Astrocyte of the hippocampus (primary cell): ENCODE measurements at places on chromosomes 7 and 10.

- DNase-seq, result no peak
Observed at GRCh38 chr7:54111814-54112511, 430.2 kb upstream of the VSTM2A start.

GRCh38 chr10:32163762-32164148 is 107.5 kb upstream of the KIF5B start:
- no peak for DNase-seq

DNA sequence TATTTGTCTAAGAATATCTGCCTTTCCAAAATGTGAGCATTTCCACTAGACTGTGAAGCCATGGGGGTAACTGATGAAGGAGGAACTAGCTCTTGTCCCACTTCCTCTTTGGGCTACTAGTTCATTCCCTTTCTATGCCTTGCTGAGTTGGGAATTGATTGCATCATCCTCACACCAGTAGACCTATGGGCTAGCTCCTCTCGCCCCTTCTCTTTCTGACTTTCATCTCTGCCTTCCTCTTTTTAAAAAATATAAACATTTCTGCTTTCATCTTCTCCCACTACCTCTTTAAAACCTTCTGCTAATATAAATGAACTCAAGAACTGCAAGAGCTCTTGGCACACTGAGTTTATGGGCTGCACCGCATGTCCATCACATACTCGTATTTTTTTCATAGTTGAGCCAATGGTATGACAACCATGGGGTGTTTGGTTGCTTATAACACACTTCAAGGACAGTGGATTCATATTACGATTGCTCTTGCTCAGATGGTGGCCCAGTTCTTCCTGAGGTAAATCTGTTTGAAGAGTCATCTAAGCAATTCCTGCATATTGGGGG is 182.0 kb downstream of the REEP3 start:
- DNase-seq, result no peak

- peak; percentile 58 for DNase-seq
Observed at GRCh38 chr10:119701861-119702260, 24.0 kb upstream of the INPP5F start.

DNA sequence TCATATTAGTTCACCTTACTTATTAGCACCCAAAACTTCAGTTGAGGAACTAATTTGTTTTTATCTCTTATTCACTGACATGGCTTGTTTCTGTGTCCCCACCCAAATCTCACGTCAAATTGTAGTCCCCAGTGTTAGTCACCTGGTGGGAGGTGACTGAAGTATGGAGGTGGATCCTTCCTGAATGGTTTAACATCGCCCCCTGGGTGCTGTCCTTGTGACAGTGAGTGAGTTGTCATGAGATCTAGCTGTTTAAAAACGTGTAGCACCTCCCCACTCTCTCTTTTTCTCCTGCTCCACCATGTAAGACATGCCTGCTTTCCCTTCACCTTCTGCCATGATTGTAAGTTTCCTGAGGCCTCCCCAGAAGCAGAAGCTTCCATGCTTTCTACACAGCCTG is 75.0 kb upstream of the HECTD2 start:
- DNase-seq, result no peak

- DNase-seq, result no peak
Observed at GRCh38 chr7:159109653-159110035, 35.0 kb downstream of the VIPR2 start.

GRCh38 chr10:132546567-132547420 is 9.2 kb downstream of the INPP5A start:
- no peak for DNase-seq

DNA sequence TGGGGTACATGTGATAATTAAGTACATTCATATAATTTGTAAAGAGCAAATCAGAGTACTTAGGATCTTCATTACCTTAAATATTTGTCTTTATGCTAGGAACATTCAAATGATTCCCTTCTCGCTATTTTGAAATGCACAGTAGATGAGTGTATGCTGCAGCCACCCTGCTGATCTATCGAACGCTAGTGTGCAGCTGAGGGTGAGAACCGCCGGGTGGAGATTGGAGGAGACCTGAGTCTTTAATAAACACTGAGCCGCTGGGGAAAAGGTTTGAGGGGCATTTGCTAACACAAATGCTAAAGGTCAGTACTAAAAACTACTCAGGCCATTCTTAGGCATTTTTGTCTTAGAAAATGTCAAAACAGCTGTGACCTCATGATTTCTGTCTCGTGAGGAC is 148.0 kb downstream of the DPP6 start:
- DNase-seq, result no peak

DNA sequence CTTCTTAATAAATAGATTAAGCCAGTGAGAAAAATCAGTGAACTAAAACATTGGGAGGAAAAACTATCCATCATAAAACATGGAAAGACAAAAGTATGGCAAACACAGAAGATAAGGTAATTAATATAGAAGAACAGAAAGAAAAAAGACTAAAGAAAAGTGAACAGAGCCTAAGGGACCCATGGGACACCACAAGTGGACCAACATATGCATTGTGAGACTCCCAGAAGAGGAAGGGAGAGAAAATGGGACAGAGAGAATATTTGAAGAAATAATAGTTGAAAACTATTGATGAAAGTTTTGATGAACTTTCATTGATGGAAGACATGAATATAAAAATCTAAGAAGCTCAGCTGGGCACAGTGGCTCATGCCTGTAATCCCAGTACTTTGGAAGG is 71.3 kb downstream of the ZNF783 start:
- DNase-seq, result no peak

DNA sequence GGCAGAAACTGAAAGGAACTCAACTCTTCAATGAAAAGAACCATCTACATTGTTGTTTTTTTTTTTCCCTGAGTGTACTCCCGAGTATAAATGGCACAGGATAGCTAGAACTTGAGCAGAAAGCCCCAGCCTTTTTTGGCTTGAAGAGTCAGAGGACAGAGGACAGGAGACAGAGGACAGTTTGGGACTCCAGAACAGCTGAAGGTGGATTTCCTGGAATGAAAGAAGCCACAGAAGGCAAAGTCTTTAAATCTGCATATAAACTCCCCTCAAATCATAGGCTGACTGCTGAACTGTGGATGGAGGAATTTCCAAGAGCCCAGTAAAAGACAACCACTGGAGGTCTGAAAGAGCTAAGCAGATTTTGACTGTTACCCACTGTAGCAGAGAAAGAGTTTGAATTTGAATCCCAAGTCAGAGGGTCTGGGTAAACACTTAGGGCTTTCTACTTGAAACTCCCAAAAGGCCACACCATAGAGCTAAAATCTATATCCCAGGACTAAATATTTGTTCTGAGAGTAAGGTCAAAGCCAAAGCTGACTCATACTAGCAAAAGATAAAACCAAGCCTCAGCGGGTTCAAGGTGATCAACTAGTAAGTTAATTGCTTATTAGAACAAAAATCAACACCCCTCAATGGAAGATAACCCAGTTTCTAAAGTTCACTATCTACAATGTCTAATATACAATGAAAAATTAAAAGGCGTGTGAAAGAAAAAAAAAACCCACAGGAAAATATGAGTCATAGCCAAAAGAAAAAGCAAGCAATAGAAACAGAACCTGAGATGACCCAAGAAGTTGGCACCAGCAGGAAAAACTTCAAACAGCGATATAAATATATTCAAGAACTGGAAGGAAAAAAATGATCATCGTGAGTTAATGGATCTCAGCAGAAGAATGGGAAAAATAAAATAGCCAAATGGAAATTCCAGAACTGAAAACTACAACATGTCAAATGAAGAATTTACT is 1.8 kb upstream of the OPN1SW start:
- no peak for DNase-seq

- DNase-seq, result peak; percentile 10
Observed at GRCh38 chr7:96061844-96062243, 260.1 kb downstream of the SLC25A13 start.

GRCh38 chr10:123455861-123456260 is 210.3 kb upstream of the GPR26 start:
- DNase-seq, result no peak

- no peak for DNase-seq
Observed at GRCh38 chr7:2017914-2018568, 214.7 kb downstream of the MAD1L1 start.

DNA sequence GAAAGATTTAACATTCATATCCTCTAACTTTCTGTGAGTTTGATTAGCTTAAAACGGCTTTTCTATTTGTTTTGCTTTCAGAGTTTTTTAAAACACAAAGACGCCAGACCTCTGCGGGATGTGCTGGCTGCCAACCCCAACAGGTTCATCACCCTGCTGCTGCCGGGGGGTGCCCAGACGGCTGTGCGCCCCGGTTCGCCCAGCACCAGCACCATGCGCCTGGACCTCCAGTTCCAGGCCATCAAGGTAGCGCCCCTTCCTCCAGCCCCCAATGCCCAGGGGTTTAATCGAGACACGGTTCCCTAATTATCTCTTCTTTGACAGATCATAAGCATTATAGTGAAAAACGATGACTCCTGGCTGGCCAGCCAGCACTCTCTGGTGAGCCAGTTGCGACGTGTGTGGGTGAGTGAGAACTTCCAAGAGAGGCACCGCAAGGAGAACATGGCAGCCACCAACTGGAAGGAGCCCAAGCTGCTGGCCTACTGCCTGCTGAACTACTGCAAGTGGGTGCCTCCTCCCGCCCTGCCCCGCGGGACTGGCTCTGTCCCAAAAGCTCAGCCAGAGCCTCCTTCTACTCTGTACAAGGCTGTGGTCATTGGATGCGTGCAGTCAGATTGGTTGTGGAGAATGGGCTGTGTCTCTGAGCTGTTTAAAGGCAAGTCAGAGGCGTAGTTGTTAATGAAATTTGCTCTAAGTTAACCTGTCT is 71.2 kb downstream of the TRRAP start:
- no peak for DNase-seq

GRCh38 chr7:157009170-157009777 is 1.2 kb downstream of the MNX1 start:
- DNase-seq, result no peak

GRCh38 chr10:29816801-29817558 is 182.2 kb upstream of the SVIL start:
- no peak for DNase-seq

DNA sequence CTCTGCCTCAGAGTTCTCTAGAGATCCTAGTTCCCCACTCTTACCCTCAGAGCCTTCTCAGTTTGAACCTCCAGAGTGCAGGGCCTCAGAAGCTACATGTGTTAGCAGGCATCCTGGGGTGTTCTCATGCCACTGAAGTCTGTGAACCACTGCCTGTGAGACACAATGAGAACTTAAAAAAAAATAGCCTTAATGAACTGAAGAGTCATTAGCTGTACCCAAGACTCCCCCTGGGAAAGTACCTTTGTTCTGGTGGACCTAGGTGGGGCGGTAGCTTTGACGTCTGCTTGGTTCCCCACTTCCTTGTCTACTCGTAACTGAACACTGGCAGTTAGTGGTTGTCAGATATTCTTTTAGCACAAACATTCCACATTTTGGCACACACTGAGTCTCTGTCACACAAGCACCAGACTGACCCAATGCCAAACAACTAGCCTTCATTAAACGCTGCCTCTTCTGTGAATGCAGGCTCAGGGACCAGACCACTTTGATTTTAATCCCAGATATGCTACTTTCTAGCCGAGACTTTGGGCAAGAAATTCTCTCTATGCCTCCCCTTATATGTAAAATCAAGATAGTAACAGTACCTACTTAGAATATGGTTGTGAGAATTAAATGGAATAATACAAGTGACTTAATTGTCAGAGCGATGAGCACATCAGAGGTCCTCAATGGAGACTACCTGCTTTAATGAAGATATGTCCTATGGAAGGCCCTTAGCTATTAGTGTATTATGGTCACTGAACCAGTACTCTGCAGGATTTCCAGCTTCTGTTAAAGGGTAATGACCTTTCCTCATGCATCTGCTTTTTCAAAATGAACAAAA is 75.3 kb upstream of the CC2D2B start:
- DNase-seq, result no peak
